WTC11 (cell line): ENCODE measurements at places on chromosomes 2 and 18. TPM values are rescaled to one million over a fixed set of nuclear protein-coding genes. Genes with fewer than 3 reads are reported as not detected.

GRCh38 chr2:204665771-204666170, 120.5 kb downstream of the PARD3B start:
- no peak for DNase-seq

DNA sequence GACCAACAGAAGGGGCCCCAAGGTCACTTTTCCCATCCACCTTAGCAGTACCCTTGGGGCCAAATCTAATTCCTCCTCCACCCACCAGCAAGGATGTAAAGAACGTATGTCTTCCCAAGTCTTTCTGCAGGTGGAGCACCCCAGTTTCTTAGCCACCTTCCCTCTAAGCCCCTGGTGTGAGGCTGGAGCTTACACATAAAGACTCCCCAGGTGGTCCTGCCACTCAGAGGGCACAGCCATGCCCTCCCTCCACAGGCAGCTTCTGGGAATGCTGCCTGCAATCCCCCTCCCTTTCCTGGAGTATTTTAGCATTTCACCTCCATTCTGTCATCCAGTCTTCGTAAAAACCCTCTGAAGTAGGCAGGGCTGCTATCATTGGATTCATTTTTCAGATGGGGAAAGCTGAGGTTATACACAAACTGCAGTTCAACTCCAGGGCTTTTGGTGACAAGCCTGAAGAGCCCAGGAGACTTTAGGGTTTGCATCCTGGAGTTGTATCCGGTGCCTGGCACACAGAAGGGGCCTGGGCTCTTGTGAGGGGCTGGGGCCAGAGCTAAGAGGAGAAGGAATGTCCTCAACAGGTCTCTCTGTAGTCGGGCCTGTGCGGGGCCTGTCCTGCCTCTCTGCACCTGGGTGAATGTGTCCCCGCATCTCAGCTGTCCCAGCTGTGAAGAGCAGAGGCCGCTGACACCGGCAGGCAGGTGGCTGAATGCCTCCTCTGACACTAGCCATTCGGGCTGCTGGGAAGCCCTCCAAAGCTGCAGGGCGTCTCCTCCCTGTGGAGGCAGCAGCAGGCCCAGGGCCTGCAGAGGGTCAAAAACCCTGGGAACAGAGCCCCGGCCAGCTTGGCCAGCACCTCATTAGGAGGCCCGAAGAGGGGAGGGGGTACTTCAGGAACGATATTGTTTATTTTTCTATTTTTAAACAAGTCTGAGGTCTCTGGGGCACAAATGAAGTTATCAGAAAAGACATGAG, 27.6 kb downstream of the CIB4 start:
- DNase-seq, result no peak

- no peak for DNase-seq
Observed at GRCh38 chr2:143803936-143804335, 674.7 kb downstream of the ARHGAP15 start.

GRCh38 chr2:181234487-181234891, 222.7 kb upstream of the ITGA4 start:
- DNase-seq, result no peak

- no peak for DNase-seq
Observed at GRCh38 chr2:37011130-37011529, 44.8 kb upstream of the STRN start.

GRCh38 chr18:48006415-48007175, 76.1 kb upstream of the SMAD2 start:
- DNase-seq, result no peak

GRCh38 chr2:109285244-109285651, 156.2 kb downstream of the SH3RF3 start:
- no peak for DNase-seq

DNA sequence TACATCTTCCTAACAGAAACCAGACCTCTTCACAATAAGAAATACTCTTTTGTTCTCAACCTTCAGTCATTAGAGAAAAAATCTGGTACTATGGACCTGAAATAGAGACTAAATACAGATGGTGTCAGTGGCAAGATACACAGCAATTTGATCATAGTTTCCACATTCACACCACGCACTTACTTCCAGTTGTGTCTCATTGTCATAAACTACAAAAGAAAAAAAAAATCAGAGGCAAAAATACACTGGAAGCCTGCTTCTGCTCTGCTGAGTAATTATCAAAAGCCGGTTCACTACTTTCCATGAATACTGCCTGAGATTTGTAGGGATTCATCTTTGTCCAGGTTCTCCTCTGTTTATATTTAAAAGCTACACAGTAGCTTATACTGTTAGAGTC, 182.6 kb downstream of the PID1 start:
- no peak for DNase-seq

DNA sequence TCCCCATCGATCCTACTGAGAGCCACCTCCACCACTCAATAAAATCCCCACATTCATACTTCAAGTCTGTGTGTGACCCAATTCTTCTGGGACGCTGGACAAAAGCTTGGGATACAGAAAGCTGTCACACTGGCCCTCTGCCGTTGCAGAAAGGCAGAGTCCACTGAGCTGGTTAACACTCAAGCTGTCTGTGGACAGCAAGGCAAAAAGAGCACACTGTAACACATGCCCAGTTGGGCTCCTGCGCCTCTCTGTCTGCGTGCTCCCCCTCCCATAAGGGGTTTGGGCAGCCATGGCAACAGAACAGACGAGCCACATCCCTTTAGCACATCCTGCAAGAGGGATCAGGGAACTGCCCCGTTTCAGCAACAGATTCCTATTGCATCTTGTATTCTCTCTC, 106.9 kb upstream of the RGPD4 start:
- DNase-seq, result no peak

GRCh38 chr2:238585836-238586821, 159.4 kb downstream of the ASB1 start:
- no peak for DNase-seq

The RAX gene
- 0.57 to 0.94 TPM (median 0.89 TPM) in 3 replicates for total RNA-seq

The AQP12B gene
- not detected in 3 replicates for total RNA-seq

The ITGB6 gene
- 0.07 to 0.14 TPM in 2 of 3 replicates, not detected in the other for total RNA-seq

The FOXI3 gene
- 13.4 to 14.0 TPM (median 13.5 TPM) in 3 replicates for total RNA-seq

The PDK1 gene
- 22.9 to 31.6 TPM (median 30.5 TPM) in 3 replicates for total RNA-seq
